ENCODE measurements at places on chromosomes 2 and 18. TPM values are rescaled to one million over a fixed set of nuclear protein-coding genes. Genes with fewer than 3 reads are reported as not detected.
A peak's percentile ranks its signal among the peaks of the same experiment; 100 is the strongest.

GRCh38 chr2:12152888-12153287 lies 406.5 kb downstream of the LPIN1 start:
- H3K4me3 ChIP-seq: no peak overlapping the region
- DNase-seq: no peak
- H3K36me3 ChIP-seq: no peaks in the 10 kb centered on the region
- no peaks in the 10 kb centered on the region for H3K27me3 ChIP-seq

The GALR1 gene
- not detected for total RNA-seq

- H3K27ac ChIP-seq: peak overlapping the region; percentile 89
- no peaks in the 10 kb centered on the region for H3K36me3 ChIP-seq
- H3K4me1 ChIP-seq: peaks cover 89% of the 10 kb centered on the region
- no peaks in the 10 kb centered on the region for H3K27me3 ChIP-seq
- no peak for DNase-seq
Measured at GRCh38 chr2:46339200-46339599, 42.0 kb downstream of the EPAS1 start.

GRCh38 chr18:46712406-46712805 lies 44.4 kb downstream of the ST8SIA5 start:
- H3K36me3 ChIP-seq: no peaks in the 10 kb centered on the region
- no peak overlapping the region for H3K4me3 ChIP-seq

DNA sequence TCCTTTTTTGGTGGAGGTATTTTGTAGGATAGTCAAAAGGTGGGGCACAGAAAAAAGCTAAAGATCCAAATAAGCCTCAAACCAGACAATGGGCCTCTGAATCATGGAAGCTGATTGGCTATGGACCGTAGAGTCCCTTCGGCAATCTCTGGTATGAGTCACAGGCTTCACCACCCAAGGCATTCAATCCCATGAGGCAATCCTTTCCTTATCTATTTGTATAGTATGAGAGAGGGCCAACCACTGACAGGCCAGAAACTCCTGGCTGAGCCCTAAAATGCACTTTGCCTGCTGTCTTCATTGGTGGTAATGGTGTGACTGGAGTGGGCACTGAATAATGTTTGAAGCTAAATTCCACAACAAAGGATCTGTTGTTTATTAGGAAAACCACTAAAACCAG lies 38.7 kb upstream of the MEX3C start:
- H3K4me1 ChIP-seq: no peaks in the 10 kb centered on the region
- H3K36me3 ChIP-seq: no peaks in the 10 kb centered on the region
- H3K4me3 ChIP-seq: no peak overlapping the region
- no peaks in the 10 kb centered on the region for H3K27me3 ChIP-seq
- no peak for DNase-seq
- no peak overlapping the region for H3K27ac ChIP-seq

DNA sequence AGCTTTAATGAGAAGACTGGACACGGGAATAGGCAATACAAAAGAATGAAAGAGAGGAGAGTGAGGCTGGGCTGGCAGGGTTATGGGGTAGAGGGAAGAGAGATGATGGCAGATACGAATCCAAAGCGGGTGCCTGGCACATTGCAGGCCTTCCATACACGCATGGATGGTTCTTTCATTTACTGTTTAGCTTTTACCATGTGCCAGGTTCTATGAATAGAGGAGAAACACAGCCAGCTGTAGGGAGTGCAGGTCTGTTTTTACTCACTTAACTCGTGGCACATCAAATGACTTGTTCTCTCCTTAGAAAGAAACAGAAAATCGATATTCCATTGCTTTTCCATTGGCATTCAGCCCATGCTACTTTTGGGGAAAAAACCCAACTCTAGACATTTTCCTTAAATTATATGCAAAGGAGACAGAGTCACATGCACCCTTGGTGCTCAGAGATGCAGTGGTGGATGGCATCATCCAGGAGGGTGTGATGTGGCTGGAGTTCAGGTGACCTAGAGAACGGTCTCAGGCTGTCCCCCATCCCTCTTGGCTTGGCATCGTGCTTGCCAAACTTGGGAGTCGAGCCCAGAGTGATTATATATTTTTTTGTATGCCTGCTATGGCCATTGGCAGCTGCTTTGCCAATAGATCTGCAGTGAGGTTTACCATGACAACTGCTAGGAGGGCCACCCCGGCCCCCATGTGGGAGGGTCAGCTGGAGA lies 6.2 kb downstream of the LTBP1 start:
- peaks cover 9% of the 10 kb centered on the region for H3K36me3 ChIP-seq
- H3K4me3 ChIP-seq: no peak overlapping the region
- peak overlapping the region; percentile 65 for H3K27ac ChIP-seq
- DNase-seq: no peak
- no peaks in the 10 kb centered on the region for H3K27me3 ChIP-seq
- peaks cover 25% of the 10 kb centered on the region for H3K4me1 ChIP-seq

DNA sequence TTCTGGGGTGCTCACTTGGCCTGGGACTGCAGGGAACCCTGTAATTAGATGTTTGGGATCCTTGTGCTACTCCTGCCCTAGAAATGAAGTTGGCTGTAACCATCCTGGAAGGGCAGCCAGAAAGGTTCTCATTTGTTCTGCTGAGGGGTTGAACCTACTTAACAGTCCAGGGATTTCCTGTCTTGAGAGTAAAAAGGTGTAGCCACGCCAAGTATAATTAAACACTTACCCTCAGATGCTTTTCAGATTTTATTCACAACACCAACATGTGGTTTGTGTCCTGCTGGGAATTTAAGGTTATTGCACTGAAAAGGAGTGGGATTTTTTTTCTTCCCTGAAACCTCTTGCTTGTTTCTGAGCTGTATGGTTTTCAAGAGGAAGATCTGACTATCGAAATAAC lies 222.4 kb upstream of the APCDD1 start:
- peaks cover 19% of the 10 kb centered on the region for H3K4me1 ChIP-seq
- H3K36me3 ChIP-seq: no peaks in the 10 kb centered on the region
- no peak overlapping the region for H3K27ac ChIP-seq
- DNase-seq: no peak

GRCh38 chr2:99988599-99988998 lies 153.8 kb downstream of the AFF3 start:
- no peaks in the 10 kb centered on the region for H3K36me3 ChIP-seq
- H3K4me3 ChIP-seq: no peak overlapping the region
- no peak for DNase-seq
- H3K27ac ChIP-seq: no peak overlapping the region
- no peaks in the 10 kb centered on the region for H3K4me1 ChIP-seq

The FRZB gene
- 0.98 TPM for total RNA-seq

DNA sequence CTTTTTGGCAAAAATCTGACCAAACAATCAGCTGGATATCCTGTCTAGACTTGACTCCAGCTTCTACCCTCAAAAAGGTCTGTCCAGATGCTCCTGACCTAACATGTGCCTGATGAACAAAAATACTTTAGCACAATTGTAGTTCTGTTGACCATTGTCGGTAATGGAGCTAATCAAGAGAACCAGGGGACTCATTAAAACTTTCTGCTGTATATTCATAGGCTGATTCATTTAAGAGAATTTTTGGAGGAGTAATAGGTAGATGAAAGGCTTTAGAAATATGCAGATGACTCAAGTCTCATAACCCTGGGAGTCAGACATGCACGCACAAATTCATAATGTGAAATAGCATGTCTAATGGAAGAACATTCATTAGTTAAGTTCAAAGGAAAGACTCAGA lies 514.2 kb downstream of the TXNL1 start:
- no peak overlapping the region for H3K4me3 ChIP-seq
- no peak overlapping the region for H3K27ac ChIP-seq
- no peaks in the 10 kb centered on the region for H3K36me3 ChIP-seq
- no peak for DNase-seq

The TDRD15 gene
- not detected for total RNA-seq

GRCh38 chr2:229249536-229249935 lies 21.6 kb downstream of the PID1 start:
- no peak overlapping the region for H3K4me3 ChIP-seq
- no peaks in the 10 kb centered on the region for H3K36me3 ChIP-seq
- H3K27me3 ChIP-seq: no peaks in the 10 kb centered on the region

DNA sequence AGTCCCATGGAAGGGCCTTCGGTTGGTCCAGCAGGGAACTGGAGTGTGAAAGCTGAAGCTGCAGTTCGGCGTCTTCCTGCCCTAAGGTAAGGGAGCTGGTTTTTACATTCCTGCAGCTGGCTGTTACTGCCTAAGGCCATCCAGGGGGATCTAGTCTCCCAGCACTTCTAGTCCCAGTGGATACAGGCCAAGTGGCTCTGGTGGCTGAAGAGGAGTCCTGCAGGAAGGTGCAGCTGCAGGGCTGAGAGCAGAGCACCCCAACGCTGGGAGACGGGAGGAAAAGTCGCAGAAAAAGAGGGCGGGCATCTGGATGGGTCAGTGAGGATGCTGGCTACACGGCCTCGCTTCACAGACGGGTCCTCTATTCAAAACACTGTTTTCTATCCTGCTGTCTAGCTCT lies 225.0 kb upstream of the HS6ST1 start:
- H3K4me1 ChIP-seq: peaks cover 3% of the 10 kb centered on the region
- no peaks in the 10 kb centered on the region for H3K36me3 ChIP-seq
- no peak for DNase-seq
- no peaks in the 10 kb centered on the region for H3K27me3 ChIP-seq
